ENCODE measurements at places on chromosomes 1 and 21.

DNA sequence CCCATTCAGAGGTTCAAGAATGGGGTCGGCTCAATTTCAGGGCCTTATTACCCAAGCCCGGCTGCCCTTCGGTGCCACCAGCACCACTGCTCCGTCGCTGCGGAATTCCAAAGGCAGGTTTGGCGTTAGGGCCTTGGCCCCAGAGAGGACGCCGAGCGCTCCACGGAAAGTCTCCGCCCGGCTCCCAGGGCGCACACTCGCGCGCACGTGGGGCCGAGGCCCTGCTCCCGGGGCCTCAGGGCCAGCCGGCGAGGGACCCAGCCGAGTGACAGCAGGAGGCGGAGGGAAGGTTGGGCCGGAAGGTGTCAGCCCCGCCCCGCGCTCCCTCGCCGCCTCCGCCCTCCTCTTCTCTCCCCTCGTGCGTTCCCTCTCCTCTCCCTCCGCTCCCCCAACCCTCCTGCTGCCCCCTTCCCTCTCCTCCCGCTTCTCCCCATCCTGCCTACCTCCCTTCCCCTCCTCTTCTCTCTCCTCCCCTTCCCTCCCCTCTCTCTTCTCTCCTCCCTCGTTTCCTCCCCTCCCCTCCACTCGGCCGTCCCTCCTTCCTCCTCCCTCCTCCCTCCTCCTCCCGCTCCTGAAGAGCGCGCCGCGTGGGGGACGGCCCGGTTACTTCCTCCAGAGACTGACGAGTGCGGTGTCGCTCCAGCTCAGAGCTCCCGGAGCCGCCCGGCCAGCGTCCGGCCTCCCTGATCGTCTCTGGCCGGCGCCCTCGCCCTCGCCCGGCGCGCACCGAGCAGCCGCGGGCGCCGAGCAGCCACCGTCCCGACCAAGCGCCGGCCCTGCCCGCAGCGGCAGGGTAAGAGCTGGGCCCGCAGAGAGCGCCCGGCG is at the start of gene ETS2:
ETS2 (plus strand) TSS at position 602 of the 825 bp plus-strand sequence. CDS start 4,106 bp downstream, outside the sequence.
- DNase-seq, result peak; percentile 85

DNA sequence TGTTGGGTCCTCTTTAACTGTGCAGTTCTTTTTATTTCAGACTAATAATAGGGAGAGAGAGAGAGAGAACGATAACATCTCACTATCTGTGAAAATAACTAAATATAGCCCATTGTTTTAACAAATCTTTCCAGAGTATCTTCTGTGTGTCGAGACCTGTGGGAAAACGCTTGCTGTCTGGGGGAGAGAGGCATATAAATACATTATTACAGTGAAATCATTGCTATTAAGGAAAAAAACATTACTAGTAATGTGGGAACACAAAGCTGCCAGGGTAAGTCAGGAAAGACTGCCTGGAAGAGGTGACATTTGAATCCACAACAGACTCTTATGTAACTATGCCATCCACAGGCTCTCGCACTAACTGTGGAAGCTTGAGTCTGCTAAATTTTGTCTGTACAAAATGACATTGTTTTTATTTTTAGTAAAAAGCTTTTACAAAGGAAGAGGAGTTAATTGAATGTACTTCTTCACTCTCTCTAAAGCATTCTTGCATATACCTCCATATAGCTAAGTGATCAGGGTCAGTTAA is 59.8 kb upstream of the PGD start:
- DNase-seq, result no peak

- DNase-seq, result no peak
Measured at GRCh38 chr1:228307218-228308023, 99.2 kb downstream of the TRIM11 start.

GRCh38 chr21:18117176-18117575 is 127.5 kb upstream of the CHODL start:
- DNase-seq, result no peak

DNA sequence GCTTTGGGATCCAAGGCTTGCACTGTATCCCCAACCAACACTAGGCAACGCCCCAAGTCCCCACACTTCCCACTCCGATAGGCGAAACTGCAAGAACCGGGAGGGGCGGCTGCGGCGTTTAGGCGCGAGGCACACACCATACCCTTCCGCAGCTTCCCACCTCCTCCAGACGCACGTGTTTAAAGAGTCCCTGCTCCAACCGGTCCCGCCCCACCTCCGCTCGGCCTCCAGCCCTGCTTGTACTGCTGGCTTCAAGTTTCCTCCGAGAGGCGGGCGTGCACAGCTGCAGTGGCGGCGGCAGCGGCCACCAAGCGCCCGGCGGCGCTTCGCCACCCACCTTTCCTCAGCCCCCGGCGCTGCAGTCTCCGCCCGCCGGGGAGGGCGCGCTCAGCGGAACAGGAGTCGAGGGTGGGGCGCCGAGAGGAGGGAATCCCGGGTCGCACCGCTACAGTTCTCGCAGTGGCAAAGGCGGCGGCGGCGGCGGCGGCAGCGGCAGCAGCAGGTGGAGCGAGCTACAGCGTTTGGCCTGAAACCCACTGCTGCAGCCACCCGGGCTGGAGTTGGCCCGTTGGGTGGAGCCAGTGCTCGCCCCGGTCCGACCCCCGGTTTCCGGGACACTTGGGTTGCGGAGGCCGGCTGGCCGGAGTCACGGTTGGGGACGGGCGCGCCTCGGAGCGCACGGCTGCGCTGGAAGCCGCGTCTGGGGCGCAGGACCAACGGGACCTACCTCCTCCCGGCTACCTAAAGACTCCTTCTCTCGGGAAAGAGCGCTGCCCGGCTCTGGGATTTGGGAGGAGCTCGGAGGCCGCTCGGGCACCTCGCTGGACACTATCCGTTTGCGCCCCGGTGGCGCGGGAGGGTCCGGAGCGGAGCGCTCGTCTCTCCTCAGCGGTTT is at the start of gene CNIH3:
CNIH3 (plus strand) TSS at position 457 of the 895 bp plus-strand sequence. CDS start 858 bp downstream, outside the sequence.
- DNase-seq, result peak; percentile 14

DNA sequence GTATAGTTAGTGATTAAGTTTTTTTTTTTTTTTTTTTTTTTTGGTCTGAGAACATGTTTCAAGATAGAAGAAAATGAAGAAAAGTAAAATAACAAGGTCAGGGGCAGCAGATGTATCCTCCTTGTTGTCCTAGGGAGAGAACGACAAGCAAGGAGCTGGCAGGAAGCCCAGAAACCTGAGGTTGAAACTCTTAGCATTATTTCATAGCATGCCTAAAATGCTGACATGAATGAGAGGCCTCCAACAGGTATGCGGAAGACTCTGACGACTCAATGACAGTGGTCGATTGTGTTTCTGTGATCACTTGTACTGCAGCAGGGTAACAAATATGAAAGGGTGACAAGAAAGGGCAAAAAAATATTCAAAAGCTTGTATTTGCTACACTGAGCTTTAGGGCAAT is 415.9 kb downstream of the PLA2G4A start:
- no peak for DNase-seq

GRCh38 chr21:32626621-32627196 is 14.5 kb upstream of the CFAP298 start:
- DNase-seq, result no peak

All from putamen (tissue), 1 donor.